ENCODE measurements at places on chromosomes 13 and 19.

DNA sequence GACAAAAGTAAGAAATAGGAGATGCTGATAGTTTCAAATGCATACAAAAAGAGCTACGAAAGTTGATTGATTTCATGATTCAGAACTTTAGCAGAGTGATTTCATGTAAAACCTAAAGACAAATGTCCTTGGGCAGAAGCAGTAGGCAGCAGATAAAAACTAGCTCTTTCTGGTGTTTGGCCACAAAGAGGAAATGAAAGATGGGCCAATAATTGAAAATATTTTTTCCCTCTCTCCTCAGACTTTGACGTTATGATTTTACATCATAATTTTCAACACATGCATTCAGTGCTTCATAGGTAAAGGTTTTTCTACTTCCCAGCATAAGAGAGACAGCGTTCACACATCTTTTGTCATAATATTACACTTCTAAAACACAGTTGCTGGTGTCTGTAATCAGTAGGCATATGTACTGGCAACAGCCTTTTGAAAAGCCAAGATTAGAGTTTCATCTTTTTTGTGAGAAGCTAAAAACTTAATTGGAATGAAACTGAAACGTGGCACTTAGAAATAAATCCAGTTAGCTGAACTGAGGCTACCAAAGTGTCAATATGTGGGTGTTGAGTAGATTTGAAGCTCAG, 9.3 kb downstream of the SCEL start:
- DNase-seq, result no peak

DNA sequence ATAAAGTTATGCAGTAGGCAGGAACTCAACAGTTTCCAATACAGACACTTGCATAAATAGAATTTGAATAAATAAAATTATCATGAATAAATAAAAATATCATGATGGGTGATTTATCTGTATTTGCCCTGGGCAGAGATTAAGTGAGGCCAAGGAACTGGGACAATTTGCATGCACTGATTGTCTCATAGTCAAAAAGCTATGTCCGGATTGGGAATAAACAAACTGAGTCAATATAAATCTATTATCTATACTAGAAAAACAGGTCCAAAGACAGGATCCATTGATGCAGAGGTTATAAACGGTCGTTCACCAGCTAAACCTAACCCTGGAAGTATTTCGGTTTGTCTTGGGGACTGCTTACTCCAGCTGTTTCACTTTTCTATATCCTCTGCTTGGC, 26.2 kb upstream of the FBXL3 start:
- DNase-seq, result no peak

DNA sequence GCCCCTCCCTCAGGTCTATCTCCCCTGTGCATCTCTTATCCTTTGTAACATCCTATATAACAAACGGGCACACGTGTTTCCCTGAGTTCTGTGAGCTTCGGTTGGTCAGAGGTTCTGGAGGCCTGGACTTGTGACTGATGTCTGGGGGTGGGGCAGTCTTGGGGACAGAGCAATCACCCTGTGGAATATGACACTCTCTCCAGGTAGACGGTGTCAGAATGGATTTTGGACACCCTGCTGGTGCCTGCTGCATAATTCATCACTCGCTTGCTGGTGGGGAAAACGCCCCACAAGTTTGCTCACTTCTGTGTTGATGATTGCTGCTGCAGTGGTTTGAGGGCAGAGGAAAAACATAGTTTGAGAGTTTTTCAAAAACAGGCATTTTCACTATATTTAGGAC, 223.2 kb downstream of the UQCRFS1 start:
- DNase-seq, result no peak

GRCh38 chr19:1213391-1214286, 8.1 kb downstream of the STK11 start:
- no peak for DNase-seq

DNA sequence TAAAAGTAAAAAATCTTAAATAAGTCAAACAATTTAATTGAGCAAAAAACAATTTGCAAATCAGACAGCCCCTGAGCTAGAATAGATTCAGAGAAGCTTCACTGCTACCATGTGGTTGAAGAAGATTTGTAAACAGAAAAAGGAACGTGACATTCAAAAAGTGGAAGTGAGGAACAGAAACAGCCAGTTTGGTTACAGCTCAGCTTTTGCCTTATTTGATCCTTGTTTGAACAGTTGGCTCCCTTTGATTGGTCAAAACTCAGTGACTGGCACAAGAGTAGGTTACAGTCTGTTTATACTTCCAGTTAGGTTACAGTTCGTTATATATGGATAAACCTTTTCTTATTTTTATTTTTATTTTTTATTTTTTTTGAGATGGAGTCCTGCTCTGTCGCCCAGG, 5.8 kb downstream of the ZNF221 start:
- DNase-seq, result no peak

- no peak for DNase-seq
Measured at GRCh38 chr19:48716562-48717291, 2.8 kb downstream of the MAMSTR start.

GRCh38 chr19:2327773-2328400, 499 bp downstream of the LSM7 start:
- DNase-seq, result no peak

DNA sequence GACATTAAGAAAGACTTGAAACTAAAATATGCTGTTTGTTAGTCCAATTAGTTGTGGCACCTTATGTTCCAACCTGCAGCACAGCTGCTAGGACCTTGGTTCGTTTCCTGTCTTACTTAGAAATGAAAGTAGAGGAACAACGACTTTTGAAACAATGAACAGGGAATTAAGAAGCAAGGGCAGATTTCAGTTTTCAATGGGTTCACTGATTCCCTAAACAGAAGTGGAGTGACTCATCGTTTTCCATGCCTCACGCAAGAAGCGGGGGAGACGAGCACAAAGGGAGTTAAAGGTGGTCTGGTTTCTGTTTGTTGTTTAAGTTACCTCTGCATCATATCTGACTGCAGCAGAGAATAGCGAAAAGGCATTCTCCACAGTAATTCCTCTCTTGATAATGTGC, 44.8 kb downstream of the PHF11 start:
- no peak for DNase-seq

DNA sequence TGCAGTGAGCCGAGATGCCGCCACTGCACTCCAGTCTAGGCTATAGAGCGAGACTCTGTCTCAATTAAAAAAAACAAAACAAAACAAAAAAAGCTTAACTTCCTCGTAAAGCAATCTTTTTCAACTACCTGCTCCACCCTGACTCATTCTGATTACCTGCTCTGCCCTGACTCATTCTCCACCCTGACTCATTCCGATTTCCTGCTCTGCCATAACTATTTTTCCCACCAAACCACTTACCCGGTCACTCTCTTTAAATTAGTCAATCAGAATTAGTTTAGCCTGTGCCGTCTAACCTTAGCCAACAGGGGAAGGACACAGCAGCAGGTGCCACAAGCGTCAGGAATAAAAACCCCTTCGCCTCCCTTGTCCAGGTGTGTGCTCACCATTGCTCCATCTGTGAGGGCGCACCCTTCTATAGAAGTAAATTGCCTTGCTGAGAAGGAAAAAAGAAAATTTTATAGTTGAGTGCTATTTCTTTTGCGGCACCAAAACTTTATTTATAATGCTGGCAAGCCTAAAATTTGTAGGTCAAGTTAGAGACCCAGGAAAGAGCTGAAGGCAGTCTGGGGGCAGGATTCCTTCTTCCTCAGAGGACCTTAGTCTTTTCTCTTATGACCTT, 1.7 kb upstream of the IFT88 start:
- no peak for DNase-seq

DNA sequence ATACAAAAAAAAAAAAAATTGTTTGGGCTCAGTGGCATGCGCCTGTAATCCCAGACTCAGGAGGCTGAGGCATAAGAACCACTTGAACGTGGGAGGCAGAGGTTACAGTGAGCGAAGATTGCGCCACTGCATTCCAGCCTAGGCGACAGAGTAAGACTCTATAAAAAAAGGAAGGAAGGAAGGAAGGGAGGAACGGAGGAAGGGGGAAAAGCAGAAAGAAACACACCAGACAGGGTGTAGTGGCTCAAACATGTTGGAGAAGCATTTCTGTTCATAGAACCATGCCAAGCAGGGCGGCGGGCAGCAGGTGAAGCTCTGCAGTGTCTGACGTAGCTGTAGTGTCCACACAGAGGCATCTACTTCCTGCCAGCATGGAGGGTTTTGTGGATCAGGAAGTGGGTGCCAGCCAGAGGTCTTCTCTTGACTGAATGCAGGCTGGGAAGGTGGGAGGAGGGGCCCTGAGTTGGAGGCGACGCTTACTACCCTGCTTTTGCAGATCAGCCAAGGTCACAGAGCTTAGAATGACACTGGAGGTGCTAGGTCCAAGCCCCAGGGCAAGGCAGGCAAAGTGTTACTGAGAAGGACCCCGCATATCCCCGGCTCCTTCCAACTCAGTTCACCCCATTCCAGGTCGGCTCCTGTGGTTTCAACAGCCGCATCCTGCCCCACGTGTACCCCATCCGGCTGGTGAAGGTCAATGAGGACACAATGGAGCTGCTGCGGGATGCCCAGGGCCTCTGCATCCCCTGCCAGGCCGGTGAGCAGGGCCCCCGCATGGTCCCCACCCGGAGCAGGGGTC, 11.6 kb upstream of the PGLS start:
- no peak for DNase-seq

GRCh38 chr19:46926170-46927071, 65.6 kb downstream of the ARHGAP35 start:
- DNase-seq, result peak; percentile 4

DNA sequence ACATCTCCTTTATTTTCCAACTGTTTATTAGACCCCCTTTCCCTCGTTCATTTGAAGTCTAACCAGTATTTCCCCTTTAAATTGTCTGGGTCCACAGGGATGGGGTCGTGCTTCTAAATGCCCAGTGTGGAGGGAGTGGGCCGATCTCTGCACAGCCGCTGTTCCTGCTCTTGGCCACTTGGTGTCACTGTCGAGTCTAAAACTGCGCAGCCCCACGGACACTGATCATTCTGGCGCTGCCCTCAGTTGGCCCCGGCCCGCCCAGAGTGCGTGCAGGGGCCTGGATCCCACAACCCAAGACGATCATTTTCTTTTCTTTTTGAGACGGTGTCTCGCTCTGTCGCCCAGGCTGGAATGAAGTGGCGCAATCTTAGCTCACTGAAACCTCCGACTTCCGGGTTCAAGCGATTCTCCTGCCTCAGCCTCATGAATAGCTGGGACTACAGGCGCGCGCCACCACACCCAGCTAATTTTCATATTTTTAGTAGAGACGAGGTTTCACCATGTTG, 12.0 kb downstream of the WDR88 start:
- DNase-seq, result peak; percentile 2

DNA sequence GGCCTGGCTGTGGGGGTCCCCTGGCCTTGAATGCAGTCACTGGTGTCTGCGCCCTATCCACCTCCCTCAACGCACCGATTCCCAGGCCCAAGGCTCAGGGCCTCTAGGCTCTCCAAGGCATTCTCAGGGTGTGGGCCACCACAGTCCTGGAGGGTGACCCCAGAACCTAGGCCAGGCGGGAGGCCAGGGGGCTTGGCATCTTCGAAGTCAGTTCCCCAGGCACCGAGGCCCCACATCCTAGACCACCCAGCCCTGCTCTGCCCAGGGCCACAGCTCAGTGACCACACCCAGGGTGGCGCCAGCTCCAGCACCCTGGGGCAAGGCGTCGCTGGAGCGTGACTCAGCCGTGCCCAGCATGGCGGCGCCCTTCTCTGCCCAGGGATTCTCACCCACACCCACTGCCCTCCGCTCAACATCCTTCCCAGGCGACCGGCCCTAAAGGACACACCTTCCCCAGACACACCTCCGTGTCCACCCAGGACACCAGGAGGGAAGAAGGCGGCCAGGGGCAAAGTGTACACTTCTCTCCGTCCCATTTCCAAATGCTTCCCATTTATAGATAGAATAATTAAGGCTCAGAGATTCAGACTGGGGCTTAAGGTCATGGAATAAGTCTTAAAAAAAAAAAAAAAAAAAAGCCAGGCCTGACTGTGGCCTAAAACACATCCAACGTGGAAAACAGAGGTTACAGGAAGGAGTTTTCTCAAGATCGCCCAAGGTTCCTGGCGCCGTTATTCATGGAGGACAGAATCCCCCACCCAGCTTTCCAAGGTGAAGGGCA, 36.4 kb upstream of the NANOS3 start:
- no peak for DNase-seq

DNA sequence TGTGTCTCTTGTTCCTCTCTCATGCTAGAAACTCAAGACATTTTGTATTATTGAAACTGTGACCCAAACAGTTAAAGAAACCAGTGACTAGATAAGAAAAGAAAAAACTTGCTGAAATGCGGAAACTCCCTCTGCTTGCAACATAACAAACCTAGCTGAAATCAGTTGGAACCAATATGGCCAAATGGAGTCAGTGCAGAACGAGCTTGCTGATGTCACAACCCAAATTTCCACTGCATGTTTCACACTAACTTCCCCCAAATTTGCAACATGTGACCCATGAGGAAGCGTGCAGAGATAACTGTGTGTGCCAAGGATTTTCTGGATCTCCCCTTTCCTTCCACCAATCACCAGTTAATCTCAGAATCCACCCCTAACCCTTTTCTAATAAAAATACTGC, 208.0 kb downstream of the DLEU7 start:
- no peak for DNase-seq

- no peak for DNase-seq
Measured at GRCh38 chr13:82330499-82330898, 1551.8 kb downstream of the SLITRK1 start.

DNA sequence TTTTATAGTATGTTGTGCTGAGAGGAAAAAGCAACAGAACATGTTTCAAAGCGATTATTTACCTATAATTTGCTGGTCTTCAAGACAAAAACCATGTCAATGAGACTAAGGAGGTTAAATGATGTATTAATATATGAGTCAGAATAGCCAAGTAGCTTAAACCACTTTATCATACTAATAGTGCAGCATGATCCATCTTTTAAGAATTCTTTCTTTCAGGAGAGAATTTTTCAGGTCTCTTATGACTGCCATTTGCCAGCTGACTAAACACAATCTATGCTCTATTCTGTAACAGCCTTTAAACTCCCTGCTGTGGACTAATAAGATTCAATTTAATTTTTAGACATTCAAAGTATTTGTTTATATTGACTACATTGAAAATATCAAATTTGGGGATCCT, 93.7 kb downstream of the TRPC4 start:
- DNase-seq, result no peak

GRCh38 chr19:16347706-16348105, 23.1 kb downstream of the KLF2 start:
- no peak for DNase-seq
